ENCODE measurements at places on chromosomes 7 and 10.

DNA sequence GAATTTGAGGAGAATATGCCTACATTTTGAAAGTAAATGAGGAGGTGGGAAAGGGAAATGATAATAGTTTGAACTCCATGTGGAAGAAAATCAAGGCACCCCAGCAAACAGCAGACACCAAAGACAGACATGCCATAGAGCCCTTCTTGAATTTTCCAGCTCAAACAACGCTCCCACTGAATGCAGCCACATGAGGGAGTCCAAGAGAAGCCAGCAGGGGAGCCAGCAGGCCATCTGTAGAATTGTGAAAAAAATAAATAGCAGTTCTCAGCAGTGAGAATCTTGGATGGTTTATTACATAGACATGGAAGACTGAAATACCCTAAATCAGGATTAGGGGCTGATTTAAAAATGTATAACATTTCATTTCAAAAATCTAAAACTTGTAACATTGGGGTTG is 1567.3 kb upstream of the LRRTM3 start:
- DNase-seq = peak; percentile 4

GRCh38 chr7:42234736-42235135 is 2.3 kb downstream of the GLI3 start:
- no peak for DNase-seq

- DNase-seq = no peak
Observed at GRCh38 chr10:12388671-12389070, 39.3 kb downstream of the CAMK1D start.

DNA sequence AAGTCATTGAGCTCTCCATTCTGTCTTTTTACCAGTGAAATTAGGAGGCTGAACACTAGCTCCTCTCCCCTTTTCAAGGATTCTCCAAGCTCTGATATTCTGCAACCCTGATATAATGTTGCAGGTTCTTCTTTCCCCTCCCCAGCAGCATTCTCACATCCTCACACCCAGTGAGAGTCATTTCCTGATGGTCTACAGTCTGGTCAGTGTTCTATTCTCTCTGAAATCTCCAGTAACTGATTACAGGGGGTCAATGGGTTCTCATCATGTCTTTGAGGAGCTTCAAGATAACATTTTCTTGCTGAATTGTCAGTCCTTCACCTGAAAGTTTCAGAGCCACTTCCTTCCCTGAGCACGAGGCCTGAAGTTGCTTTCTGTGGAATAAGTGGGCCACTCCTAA is 299.4 kb downstream of the PTEN start:
- DNase-seq = no peak

DNA sequence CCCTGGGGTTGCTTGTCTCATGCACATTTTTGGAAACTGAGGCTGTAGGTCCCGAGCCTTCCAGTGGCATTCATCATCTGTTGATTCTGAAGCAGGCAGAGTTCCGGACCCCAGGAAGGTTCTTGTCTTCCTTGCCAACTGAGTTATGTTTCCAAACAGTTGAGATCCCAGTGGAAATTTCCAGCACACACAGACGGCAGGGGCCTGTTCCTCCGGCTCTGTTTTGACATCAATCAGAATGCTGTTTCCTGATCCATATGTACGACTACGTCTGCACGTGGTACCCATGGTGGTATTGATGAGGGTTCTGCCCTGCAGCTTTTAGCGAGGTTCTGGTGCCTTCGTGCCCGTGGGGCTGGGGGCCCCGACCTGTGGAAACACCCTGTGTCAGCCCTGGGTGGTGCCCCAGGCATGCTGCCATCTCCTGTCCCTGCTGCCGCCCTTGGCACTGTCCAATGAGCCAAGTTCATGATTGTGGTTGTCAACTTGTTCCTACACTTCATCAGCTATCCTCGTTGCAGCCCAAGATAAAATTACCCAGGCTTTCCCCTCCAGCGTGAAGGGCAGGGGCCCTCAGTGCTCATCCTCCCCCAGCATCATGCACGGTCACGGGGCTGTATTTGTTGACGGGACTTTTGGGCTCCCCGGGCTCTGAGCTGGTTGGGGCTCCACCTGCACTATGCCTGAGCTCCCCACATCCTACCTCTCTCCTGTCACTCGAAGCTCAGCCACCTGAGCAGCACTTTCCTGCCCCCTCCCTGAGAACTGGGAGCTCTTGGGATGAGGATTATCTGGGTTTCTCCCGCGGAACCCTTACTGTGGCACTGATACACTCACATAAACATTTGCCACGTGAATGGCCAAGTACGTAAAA is 7.8 kb upstream of the DPYSL4 start:
- DNase-seq = no peak

- DNase-seq = no peak
Observed at GRCh38 chr10:2914741-2915140, 152.6 kb upstream of the PFKP start.

DNA sequence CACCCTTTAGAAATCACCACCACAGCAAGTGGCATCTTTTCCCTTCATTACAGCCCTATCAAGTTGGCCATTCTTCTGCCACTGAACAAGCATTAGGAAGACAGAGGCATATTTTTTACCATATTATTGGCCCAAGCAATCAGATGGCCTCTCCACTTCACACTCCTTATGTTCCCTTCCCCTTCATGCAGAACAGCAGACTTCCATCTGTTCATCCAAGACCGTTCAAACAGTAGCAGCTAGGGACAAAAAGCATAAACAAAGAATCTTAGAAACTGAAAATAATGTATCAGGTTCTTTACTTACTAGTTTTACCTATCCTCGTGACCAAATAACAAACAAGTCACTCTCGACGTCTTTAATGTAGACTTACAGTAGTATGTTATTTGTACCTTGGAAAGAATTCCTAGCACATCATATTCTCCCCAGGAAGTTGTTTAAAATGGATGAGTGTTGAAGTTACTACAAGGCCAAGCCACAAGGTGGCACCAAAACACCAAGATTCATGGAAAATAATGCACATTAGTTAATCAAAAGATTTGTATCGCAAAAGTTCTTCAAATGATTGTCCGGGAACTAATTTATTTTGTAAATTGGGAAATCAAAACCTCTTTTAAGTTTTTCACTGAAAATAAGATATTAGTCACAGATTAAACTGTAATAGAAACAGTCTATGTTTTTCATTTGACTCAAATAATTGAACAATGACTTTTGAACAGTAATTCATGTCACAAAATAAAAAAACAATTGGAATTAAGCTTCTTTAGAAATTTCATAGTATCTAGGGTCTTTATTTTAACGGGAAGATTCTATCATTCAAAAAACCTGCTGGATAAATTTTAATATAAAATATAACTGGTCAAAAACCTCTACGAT is 112.1 kb downstream of the VPS41 start:
- DNase-seq = no peak

DNA sequence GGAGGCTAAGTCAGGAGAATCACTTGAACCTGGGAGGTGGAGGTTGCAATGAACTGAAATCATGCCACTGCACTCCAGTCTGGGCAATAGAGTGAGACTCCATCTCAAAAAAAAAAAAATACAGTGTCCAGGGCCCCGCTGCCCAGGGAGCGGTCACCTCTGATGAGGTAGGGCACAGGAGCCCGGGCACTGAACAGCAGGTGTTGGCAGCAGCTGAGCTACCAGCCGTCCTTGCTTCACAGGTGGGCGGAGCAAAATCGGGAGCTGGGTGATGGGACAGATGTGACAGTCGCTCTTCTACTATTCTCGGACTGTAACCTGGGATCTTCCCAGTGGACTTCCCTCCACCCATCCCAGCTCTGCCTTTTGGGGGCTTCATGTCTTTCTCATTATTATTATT is 49.4 kb downstream of the GTF2IRD1 start:
- DNase-seq = no peak

DNA sequence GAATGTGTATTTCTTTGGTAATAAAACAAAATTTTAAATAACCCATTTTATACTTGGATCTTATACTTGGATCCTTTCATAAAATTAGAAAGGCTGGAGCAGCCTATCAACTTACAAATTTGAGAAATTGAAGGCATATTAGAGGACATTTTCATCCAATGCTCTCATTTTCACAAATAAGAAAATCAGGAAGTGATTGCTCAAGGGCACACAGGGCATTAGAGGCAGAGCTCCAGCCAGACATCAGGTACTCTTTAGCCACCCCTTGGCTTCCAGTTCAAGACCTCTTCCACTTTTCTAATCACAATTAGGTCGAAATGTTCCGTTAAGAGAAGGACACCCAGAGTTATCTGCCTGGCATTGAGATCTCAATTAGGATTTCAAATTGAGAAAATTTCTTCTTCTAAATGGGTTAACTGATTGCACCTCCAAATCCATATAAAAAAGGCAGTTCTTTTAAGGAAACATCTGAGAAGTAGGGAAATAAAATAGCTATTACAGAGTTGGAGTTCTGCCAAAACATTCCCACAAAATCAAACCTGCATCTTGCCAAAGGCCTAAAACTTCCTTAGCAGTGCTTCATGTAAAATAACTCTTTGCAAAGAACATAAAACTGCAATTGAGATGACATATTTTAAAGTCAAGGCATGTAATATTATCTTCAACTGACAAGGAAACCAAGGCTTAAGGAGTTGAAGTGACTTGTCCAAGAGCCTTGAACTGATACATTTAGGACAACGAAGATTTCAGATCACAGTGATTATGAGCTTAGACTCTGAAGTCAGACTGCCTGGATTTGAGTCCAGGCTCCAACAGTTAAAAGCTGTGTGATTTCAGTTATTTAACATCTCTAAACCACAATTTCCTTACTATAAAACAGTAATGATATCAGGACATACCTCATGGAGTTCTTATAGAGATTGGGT is 2.4 kb downstream of the ACTA2 start:
- DNase-seq = no peak

DNA sequence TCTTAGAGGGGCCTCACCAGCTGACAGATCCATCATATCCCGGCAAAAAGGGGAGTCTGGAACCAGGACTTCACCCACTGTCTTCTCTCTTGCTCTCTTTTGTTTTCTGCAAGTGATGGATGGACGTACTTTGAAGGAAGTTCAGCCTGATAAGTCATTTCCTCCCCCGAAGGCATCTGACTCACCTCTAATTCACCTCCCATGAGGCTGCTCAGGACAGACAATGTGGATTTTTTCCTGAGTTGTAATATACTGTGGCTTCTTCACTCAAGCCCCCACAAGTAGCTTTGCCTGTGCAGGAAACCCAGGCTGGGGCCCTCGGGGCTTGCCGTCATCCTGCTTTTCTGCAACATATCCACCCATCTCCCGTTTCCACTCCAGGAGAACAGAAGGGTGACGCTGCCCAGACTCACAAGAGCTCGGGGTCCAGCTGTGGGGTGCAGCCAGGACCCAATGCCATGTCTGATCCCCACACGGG is 70.4 kb downstream of the ASB13 start:
- no peak for DNase-seq

DNA sequence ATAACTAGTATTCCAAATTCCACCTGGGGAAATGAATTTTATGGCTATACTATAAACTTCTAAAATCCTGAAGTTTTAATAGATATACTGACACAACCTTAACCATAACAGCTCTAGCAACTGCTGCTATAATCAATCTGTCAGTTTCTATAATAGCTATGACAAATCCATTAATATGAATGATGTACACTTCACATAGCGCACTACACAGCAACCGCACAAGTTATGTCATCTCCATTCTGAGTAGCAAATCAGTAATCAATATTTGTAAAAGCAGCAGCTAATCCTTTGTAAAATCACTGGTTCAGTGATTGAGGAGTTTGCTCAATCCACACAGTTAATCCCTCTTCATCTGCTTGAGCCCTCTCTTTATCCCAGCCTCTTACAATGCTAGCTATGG is 105.3 kb downstream of the SKAP2 start:
- no peak for DNase-seq

DNA sequence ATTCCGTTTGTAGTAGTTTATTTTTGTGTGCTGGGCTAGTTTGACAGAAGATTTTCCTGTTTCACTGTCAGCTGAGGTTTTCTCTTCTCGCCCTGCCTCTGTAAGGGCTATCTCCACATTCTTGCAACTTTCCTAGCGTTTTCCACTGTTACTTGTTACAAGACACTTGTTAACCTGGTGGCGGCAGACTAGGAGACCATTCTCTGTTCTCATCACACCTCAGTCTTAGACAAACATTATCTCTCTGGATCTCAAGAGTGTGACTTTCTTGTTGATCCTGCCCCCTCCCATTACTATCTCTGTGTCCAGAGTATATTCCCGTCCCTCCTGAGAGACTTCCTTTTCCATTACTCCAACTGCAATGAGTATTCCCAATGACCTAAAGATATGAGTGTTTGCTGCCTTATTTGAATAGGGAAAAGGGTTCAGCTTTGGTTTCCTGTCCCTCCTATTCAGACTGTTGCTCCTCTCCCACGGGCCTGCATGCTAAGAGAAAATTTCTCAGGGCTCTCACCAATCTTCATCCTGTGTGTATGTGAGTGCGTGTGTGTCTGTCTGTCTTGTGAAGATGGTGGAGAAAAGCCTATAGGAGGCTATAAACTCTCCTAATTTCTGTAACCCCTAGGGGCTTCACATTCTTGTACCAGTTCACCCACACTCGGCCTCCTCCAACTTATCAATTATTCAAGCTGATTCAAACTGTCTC is 722.4 kb upstream of the POT1 start:
- DNase-seq = no peak

- DNase-seq = no peak
Observed at GRCh38 chr7:96591159-96591899, 118.3 kb downstream of the SEM1 start.

DNA sequence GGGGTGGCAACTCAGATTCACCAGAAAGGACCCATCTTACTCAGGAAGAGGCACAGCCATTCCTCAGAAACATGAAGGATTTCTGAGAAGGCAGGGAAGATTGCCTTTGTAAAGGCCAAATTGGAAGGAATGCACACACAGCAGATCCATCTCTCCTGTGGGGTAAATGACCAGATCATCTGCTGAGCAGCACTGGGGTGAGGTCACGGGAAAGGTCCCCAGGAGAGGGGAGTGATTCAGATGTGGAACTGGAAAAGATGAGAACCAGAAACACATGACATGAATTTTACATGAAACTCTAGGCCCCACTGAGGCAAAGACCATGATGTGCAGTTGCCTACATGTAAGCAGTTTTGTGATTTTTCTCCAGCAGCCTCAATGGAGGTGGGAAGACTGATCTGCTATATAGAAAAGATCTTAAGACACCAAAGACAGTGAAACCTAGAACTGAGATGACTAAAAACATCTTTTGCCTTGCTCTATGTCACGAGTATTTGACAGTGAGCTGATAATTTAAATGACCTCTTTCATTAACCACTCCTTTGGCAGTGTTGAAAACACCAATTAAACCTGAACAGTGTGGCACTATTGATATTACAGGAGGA is 91.6 kb downstream of the AMPH start:
- no peak for DNase-seq

DNA sequence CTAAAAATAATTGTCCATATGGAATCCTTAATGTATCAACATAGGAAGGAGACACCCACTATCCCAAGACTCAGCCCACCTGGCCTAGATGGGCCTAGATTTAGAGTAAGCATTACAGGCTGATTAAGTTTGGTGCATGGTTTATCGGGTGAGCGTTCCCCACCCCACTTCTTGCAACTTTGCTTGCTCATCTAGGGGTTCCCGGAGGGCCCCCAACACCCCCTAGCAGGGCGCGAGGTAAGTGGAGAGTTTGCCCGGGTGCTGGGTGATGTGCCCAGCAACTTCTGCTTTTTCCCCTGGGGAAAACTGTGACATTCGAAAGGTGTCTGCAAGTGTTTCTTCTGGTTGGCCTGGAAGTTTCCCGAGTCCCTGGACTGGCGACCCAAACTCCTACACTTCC is 31.7 kb downstream of the SKIDA1 start:
- no peak for DNase-seq

- DNase-seq = no peak
Observed at GRCh38 chr7:66362136-66362535, 157.0 kb downstream of the TPST1 start.

- DNase-seq = no peak
Observed at GRCh38 chr7:112145206-112145605, 61.0 kb downstream of the DOCK4 start.
